ENCODE measurements at places on chromosomes 12 and 14.
A peak's percentile ranks its signal among the peaks of the same experiment; 100 is the strongest.

DNA sequence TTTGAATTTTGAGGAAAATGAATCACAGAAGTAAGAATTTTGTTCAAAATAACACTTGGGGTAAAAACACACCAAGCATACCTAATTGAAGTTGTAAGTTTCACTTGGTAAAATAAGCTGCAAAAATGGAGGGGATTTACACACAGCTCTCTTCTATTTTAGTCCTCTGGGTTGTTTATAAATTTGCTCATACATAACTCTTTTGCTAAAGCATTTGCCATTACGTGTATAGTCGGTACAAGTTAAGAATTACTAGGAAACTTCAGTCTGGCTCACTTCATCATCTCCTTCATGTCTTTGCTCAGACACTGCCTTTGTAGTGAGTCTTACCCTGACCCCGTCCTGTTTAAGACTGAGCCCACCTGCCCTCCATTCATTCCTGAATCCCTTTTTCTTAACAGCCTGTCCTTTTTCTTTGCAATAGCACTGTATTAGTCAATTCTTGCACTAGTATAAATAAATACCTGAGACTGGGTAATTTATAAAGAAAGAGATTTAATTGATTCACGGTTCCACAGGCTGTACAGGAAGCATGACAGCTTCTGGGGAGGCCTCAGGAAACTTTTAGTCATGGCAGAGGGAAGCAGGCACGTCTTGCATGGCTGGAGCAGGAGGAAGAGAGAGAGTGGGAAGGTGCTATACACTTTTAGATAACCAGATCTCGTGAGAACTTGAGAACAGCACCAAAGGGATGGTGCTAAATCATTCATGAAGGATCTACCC lies 451.1 kb downstream of the PCNX1 start:
- no peak for DNase-seq

- DNase-seq = no peak
Measured at GRCh38 chr12:64931981-64932380, 107.5 kb downstream of the TBC1D30 start.

DNA sequence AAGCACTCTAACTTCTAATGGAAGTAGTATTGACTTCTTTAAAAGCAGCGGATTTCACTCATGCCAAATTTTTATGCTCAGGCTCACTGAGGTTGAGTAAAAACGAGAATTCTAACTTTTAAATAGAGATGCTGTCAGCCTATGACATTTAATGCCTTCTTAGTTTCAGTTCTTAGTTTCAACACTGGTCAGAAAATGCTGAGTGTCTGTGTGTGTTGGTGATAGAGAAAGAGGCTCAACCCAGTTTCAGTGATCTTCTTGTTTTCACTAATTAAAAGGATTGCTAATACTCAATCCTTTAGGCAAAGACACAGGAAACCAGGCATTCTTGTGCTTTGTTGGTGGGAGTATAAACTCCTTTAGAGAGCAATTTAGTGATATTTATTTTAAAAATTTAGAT lies 31.0 kb downstream of the PEBP1 start:
- no peak for DNase-seq

DNA sequence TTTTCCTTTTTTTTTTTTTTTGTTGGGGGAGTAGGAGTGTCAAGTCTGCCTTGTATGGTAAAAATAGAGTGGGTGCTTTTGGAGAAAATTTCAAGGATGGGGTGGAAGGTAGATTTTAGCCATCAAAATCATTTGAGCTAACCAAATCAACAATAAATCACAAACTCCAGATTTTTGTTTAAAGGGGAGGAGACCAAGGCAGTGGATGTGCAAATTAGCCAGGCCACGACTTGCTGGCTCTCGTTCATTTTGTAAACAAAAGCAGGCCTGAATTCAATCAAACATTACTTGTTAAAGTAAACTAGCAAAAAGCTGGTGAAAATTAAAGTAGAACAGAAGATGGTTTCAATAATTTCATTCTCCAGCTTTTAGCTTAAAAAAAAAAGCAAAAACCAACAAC lies 387.2 kb downstream of the BMP4 start:
- DNase-seq = no peak

- no peak for DNase-seq
Measured at GRCh38 chr14:95270203-95270602, 49.5 kb downstream of the CLMN start.

- DNase-seq = peak; percentile 73
Measured at GRCh38 chr12:49828133-49829091, at the start of gene NCKAP5L. NCKAP5L (minus strand) TSS chr12:49828413; CDS start chr12:49804044, 24,369 bp downstream.

DNA sequence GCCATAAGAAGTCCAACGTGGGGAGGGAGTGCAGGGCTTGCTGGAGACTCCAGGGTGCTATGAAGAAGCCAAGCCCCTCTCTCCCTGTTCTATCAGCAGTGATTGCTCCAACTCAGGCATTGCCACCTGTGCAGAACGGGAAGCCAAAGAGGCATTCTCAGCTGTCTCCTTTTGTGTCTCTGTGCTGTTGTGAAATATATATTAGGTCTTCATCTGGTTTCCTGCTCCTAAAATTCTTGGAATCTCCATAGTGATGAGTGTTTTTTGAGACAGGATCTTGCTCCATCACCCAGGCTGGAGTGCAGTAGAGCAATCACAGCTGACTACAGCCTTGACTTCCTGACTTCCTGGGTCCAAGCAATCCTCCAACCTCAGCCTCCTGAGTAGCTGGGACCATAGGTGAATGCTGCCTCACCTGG lies 51.2 kb upstream of the AEBP2 start:
- DNase-seq = no peak

DNA sequence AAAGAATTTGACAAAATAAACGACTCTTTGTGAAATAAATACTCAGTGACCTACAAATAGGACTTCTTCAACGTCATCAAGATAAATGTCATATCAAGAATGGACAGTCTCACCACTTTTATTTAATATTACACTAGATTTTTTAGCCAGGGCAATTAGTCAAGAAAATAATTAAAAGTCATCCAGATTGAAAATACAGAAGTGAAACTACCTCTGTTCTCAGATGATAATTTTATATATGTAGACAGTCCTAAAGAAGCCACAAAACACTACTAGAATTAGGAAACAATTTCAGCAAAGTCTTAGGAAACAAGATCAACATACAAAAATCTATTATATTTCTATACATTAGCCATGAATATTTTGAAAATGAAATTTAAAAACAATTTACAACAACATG lies 689.6 kb upstream of the SEL1L start:
- no peak for DNase-seq

DNA sequence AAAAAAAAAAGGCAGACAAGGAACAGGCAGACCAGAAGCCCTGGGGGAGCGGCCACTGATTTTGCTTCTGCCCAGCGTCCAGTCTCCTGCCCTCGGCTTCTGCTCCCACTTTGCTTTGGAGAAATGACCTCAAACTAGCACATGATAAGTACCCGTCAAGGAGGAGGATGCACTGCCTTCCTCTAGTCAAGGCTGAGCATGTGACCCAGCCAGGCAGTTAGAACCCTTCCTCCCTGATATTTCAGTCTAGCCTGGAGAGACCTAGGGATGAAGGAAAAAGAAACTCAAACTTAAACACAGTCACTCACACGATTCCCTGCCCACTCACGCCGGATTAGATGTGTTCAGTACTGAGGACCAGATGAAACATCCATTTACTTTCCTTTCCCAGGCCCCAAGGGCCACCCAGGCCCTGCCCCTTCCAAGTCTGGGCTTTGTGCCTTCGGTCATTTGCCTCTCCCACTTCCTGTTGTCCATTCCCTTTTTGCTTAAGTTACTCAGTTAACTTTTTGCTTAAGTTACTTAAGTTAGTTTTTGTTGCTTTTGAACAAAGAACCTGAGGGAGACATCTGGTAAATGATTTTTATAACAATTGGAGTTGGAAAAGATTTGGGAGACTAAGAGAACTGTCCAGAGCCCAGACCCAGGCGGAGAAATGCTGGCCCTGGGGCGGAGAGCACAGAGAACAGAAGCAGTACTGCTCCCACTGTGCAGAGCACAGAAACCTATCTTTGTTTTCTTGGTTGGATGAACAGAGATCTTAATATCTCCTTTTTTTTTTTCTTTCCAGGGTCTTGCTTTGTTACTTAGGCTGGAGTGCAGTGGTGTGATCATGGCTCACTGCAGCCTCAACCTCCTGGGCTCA lies 23.0 kb upstream of the TTC7B start:
- DNase-seq = no peak

- peak; percentile 77 for DNase-seq
Measured at GRCh38 chr12:130838951-130839769, at the start of gene STX2. STX2 (minus strand) TSS chr12:130839250; CDS start chr12:130839099, 151 bp downstream.

- no peak for DNase-seq
Measured at GRCh38 chr14:55846826-55847446, 266.9 kb downstream of the KTN1 start.

DNA sequence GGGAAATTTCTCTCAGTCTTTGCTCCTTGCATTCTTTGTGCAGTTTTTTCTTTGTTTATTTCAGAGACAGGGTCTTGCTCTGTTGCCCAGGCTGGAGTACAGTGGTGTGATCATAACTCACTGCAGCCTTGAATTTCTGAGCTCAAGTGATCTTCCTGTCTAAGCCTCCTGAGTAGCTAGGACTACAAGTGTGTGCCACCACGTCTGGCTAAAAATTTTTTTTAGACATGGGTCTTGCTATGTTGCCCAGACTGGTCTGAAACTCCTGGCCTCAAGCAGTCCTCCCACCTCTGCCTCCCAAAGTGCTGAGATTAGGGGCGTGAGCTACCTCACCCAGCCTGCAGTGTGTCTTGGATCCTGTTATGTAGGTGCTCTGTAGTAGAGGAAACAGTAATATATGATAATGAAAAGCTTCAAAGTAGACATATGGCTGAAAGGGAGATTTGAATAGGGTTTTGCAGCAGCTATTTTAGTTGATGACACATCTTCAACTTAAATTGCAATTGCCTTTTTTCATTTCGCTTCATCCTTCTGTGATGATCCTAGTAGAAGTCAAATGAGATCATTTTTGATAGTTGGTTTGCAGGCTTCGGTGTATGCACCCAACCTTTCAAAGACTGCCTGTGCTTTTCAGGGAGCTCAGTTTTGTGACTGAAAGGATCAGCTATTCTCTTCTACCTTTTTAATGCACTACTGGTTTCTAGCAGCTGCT lies 75.4 kb downstream of the FUT8 start:
- DNase-seq = no peak
